ENCODE measurements at places on chromosomes 1 and 21. TPM values are rescaled to one million over a fixed set of nuclear protein-coding genes. Genes with fewer than 3 reads are reported as not detected.

Gene ADORA3
- total RNA-seq, result not detected

Gene HCRTR1
- total RNA-seq, result not detected

Gene CLCA4
- not detected for total RNA-seq

Gene TNN
- total RNA-seq, result not detected

Gene DNALI1
- total RNA-seq, result not detected

Gene ATAD3B
- 28.5 TPM for total RNA-seq

Gene FNDC5
- total RNA-seq, result not detected

Gene SPATA45
- not detected for total RNA-seq

Gene AMY2A
- total RNA-seq, result not detected

Gene RHBDL2
- 31.6 TPM for total RNA-seq

Gene LRRC38
- not detected for total RNA-seq

Gene FCER1G
- 1.3 TPM for total RNA-seq

Gene MATN1
- 0.37 TPM for total RNA-seq

Gene LRRC71
- not detected for total RNA-seq

Gene DENND2C
- total RNA-seq, result 1.1 TPM

Gene FCRL2
- total RNA-seq, result not detected

Gene C1orf210
- 23.3 TPM for total RNA-seq

Gene KLF17
- not detected for total RNA-seq

Gene BMP8B
- 2.4 TPM for total RNA-seq

Gene KCNJ6
- total RNA-seq, result not detected

Gene LCE2A
- not detected for total RNA-seq

Gene FAM72D
- total RNA-seq, result 8.3 TPM

Gene NBPF11
- total RNA-seq, result 15.3 TPM

Gene MYCL
- total RNA-seq, result 6.2 TPM

Gene CHI3L2
- not detected for total RNA-seq

Gene MRPS15
- total RNA-seq, result 138 TPM

Gene CHI3L1
- not detected for total RNA-seq

Gene LCE3D
- not detected for total RNA-seq

Gene RIMS3
- 14.0 TPM for total RNA-seq

Gene L1TD1
- total RNA-seq, result not detected

Gene FCAMR
- total RNA-seq, result not detected

Gene SLC9C2
- total RNA-seq, result not detected

Gene GPR3
- 0.98 TPM for total RNA-seq

Gene AADACL4
- not detected for total RNA-seq

Gene MROH9
- total RNA-seq, result not detected

Gene KRTAP13-2
- total RNA-seq, result not detected

Gene MFSD2A
- 1.4 TPM for total RNA-seq

Gene LIN28A
- total RNA-seq, result not detected

Gene DEPDC1
- total RNA-seq, result 74.0 TPM

Gene PADI3
- total RNA-seq, result 5.0 TPM

Gene SLAMF1
- total RNA-seq, result not detected

Gene RNF207
- 49.3 TPM for total RNA-seq

Gene HMGN1
- 369 TPM for total RNA-seq

Gene A3GALT2
- not detected for total RNA-seq

Gene TCHH
- total RNA-seq, result not detected

Gene SEMA4A
- total RNA-seq, result 16.2 TPM

Gene FCGR1A
- total RNA-seq, result not detected
